T1000 (cell line): ENCODE measurements at places on chromosomes 2 and 18.

- no peak for DNase-seq
Observed at GRCh38 chr2:108396845-108397244, 19.1 kb downstream of the SULT1C4 start.

GRCh38 chr2:15760232-15760910 is 168.7 kb downstream of the DDX1 start:
- no peak for DNase-seq

GRCh38 chr2:190159453-190159852 is 96.9 kb upstream of the MSTN start:
- no peak for DNase-seq

GRCh38 chr2:67824186-67824585 is 238.6 kb downstream of the C1D start:
- no peak for DNase-seq

- DNase-seq: no peak
Observed at GRCh38 chr18:48367557-48367956, 41.6 kb downstream of the ZBTB7C start.

DNA sequence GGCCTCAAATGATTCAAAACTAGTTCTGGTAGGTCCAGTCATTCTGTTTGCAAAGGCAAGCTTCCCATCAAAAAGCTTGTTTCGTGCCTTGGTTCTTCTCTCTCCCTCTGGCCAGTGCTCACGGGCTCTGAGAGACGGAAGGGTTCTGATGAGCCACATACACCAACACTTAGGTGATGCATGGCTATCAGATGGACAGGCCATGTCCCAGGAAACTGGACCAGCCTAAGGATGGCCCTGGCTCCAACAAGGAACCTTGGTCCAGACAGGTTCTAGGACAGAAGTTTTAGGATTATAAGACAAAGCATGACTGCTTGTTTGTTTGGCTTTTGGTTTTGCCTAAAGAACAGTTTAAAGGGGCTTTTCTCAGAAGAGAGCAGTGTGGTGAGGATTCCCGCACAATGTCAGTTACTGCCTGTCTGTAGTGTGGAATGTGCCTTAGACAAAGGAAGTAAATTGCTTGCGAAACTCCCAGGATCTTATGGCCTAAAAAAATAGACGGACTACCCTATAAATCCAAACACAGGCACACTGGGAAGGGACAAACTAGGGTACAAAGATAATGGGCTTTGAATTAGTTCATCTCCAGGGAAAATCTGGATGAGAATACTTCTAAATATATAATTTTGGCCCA is 10.3 kb downstream of the CYP1B1 start:
- no peak for DNase-seq

GRCh38 chr2:20737505-20737904 is 70.6 kb downstream of the GDF7 start:
- DNase-seq: no peak

DNA sequence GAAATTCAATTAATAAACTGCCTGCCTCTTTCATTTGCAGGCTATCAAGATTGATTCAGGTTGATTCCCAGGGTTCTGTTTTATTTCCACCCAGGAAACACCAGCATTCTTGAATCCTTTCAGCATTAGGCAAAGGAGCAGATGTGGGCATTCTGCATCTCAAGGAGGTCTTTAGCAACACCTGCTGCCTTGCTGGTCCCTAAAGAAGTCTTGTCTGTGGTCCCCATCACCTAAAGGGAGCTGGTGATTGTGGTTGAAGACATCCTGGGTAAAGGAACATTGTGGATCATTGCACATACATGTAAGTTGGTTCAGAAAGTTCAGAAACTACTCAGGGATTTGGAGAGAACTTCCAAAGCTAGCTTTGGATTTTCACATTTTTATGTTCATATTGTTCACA is 78.3 kb downstream of the EVA1A start:
- DNase-seq: no peak

DNA sequence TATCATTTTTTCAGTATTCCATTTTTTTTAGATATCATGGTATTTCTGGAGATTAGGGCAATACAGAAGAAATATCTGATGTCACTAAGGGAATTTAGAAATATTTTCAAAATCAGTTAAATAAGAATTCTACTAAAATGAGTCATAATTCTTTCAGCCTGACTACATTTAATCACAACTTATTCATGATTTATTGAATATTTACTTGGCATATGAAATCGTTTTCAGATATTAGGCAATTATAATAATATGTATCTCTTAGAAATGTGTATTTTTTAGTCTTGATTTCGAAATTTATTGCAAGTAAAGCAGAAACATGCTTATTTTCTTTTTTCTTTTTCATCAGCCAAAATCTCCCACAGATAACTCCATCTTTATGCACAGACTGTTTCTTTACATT is 142.2 kb downstream of the CCDC102B start:
- no peak for DNase-seq

GRCh38 chr2:170598067-170598395 is 117.1 kb upstream of the SP5 start:
- no peak for DNase-seq

- no peak for DNase-seq
Observed at GRCh38 chr18:13594551-13594950, 131.8 kb downstream of the FAM210A start.

DNA sequence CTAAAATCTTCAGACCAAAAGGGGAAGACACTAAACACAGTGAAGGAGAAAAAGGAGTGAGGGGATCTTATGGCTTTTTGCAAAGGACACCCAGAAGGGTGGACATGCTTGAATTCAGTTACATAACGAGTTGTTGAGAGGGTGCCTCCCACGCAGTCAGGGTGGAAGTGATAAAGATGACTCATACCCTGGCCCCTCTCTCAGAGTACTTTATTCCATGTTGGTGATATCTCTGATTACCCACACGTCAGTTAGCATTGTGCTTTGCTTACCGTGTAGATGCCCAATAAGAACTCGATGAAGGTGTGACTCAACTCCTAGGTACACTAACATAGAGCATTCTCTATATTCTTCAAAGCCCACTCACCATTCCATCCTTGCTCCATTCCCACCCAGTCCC is 44.4 kb downstream of the EN1 start:
- DNase-seq: no peak

- no peak for DNase-seq
Observed at GRCh38 chr2:68185541-68186164, 28.0 kb downstream of the PNO1 start.

DNA sequence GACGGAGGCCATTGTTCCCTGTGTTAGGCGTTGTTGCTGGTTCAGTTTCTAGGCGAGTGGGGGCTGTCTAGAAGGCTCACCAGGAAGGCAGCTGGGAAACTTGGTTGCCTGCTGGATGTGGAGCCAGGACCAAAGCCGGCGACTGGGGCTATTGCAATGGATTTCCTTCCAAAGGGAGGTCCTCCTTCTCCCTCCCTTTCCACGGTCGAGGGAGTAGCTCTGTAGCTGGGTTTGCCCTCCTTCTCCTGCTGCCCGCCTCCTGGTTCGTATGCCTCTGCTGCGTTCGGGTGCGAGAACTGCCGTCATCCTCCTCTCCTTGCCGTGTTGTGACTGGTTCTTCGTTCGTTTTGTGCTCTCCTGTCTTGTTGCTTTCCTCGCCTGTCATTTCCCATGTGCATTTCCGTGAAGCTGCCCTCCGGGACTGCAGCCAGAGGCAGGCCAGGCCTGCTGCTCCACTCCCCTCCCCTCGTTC is 203.4 kb downstream of the NEDD4L start:
- DNase-seq: no peak

GRCh38 chr2:231522418-231523180 is 7.6 kb downstream of the NMUR1 start:
- no peak for DNase-seq

DNA sequence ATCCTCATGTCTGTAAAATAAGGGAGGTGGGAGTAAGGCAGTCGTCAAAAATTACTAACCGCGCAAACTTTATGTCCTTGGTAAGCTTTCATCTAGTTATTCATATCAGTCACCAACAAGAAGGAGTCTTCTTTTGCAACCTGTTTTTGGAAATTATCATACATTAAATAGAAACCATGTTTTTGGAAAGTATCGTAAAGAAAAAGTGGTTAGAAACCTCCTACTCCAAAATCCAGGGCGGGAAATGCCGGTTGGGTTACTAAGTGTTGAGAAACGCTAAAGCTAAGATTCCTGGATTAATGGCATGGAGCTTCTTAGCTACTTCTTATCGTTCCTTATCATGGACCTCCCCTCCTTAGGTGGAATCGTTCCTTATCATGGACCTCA is 778 bp downstream of the BBS5 start:
- no peak for DNase-seq

DNA sequence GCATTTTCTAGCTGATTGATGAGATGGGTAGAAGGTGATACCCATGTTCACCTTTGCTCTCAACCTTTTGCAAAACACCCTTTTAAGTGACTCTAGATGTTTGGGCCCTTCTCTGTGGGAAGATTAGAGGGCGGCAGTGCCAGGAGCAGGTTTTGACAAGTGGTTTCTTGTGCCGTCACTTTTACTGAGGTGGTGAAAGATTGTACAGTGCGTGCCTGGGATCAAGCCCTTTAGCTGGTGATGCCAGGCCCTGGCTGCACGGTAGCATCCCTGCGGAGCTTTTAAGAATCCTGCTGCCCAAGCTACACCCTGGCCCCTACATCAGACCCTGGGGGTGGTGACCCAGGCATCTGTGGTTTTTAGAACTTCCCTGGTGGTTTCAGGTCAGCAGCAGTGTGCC is 29.1 kb downstream of the MTCL1 start:
- no peak for DNase-seq

DNA sequence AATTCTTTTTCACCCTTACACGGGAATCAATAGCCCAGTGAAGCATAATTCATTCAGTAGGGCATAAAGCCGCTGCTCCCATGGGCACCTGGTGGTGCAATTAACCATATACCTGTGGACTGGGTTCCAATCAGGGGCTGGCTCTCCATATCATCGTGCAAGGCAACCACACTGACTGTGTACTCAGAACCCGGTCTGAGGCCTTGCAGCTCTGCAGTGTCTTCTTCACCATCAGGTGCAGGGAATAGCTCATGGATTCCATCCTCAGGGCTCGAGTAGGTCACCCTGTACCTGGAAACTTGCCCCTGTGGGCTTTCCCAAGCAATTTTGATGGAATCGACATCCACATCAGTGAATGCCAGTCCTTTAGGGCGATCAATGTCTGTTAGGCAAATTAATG is 55.2 kb downstream of the FN1 start:
- DNase-seq: no peak

DNA sequence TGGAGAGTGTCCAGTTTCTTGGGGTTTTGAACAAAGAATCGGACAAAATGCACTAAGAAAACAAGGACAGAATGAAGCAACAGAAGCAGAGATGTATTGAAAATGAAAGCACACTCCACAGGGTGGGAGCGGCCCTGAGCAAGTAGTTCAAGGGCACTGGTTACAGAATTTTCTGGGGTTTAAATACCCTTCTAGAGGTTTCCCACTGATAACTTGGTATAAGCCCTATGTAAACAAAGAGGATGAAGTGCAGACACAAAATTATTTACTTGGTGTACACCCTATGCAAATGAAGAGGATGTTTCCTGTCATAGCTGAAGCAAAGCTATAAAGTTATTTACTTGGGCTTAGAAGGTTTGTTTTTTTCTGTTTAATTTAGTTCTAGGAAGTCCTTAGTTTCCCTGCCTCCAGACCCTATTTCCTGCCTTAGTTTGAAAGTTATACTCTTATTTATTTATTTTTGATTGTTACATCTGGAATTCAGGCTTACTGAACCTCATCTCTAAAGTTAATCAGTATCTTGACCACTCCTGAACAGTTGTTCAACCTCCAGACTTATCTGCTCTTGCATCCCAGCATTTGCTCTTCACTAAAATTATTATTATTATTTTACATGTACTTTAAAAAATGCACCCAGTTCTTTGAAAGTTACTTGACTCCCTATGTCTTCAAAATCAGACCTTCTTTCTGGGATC is 193.5 kb downstream of the SPP2 start:
- no peak for DNase-seq

GRCh38 chr2:46669996-46670793 is 190.8 kb downstream of the TMEM247 start:
- DNase-seq: no peak

DNA sequence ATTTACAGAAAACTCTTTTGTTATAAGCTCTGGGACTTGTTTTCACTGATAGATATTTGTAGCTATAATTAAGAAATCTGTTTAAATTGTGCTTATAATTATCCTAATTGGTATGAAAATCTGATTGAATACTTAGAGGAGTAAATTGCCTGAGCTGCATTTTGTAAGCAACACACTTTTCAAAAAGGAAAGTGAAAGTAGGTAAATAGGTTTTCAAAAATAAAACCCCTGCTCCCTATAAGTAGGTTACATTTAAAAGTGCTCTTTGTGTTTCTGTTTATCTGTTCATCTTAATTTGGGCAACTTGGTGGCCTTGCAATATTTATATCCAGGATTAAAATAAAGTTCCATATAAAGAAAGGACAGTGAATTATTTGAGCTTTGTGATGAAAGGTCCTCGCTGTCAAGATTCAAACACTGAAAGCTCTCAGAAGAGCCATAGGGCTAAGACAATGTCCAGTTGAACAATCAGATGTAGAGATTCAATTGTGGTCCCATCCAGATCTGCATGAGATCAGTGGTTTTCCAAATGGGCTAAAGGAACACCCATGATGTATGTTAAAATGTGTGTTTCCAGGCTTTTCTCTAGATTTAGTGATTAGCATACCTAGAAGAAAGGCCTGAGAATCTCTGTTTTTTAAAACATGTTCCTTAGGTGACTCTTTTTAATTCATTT is 371.6 kb downstream of the RPRM start:
- no peak for DNase-seq

GRCh38 chr2:66469214-66469902 is 34.4 kb downstream of the MEIS1 start:
- no peak for DNase-seq

- DNase-seq: no peak
Observed at GRCh38 chr2:207558079-207558491, 28.3 kb downstream of the CREB1 start.

GRCh38 chr2:172241222-172241621 is 138.5 kb upstream of the DLX2 start:
- DNase-seq: no peak

DNA sequence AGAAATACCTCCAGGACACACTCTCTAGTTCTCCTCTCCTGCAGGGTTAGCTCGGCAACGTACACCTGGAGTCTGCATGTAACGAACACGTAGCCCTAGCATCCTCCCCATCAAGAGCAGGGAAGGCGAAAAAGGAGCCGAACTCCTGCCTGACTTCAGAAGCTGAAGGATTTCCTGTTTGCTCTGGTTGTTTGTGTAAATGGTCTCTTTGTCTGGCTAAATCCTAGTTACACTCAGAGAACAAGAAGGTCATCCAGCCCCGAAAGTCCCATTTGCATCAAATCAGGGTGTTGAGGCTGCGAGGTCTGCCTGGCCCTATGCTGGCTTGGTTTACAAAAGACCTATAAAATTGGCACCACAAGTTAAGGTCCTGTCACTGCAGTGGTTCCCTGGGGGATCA is 66.4 kb upstream of the POMC start:
- no peak for DNase-seq

GRCh38 chr2:26178746-26179436 is 6.0 kb downstream of the GAREM2 start:
- no peak for DNase-seq

DNA sequence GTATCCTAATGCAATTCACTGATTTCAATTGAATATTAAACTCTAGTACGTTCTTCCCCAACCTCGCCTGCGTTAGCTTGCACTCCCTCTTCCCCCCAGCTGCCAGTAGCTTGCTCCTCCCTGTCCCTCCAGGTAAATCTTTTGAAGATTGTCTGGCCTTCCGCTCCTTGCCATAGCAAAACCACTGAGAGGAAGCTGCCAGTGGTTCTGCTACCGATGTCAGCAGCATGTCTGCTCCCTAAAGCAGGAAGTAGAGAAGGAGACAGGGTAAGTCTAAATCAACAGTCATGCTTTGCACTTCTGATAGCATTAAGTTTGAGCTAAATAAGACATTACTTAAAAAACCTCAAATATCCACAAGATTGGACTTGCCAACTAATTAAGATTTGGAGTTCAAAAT is 89.1 kb downstream of the SCN2A start:
- no peak for DNase-seq

GRCh38 chr2:18172607-18173006 is 294.1 kb downstream of the KCNS3 start:
- DNase-seq: no peak
